ENCODE measurements at places on chromosomes 13 and 19.

DNA sequence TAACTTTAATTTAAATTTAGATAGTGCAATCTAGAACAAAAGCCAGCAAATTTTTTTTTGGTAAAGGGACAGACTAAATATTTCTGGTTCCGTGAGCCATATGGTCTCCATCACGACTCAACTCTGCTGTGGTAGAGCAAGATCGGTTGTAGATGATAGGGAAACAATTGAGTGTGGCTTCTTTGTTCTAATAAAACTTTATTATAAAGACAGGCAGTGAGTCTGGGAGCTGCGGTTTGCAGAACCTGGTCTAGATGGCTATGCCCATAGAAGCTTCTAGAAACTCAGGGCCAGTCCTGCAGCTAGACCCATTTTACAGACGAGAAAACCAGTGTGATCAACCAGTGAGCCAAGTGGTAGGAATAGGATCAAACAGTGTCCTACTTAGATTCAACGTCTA is 11.2 kb downstream of the CDC37 start:
- DNase-seq: no peak

DNA sequence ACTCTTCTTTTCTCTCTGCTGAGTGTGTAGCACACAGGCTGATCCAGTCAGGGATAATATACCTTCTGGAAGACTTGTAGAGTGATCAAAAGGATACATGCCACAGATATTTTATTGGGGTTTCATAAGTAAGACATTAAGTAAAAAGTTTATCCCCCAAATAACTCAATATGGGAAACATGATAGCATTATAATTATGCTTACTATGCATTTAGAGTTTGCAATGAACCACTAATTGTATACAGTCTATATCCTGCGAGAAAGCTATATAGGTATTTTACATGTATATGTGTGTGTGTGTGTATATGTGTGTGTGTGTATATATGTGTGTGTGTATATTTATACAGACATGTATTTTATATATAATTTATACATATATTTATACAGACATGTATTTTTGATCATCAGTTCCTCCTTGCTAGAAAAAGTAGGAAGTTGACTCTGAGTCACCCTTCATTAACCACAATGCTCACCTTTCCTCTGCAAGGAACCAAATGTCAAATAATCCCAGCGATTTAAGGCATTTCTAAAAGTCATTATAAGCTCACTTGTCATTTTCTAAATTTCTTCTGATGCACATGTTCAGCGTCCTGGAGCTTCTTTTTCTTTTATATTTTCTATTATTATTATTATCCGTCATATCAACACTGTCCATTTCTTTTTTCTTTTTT is 312.5 kb upstream of the OBI1 start:
- DNase-seq: no peak

- DNase-seq: no peak
Observed at GRCh38 chr13:111899714-111900389, 167.1 kb upstream of the SOX1 start.

GRCh38 chr13:24777171-24777570 is 13.2 kb downstream of the RNF17 start:
- no peak for DNase-seq

- DNase-seq: no peak
Observed at GRCh38 chr19:40685016-40685526, 5.4 kb downstream of the NUMBL start.

DNA sequence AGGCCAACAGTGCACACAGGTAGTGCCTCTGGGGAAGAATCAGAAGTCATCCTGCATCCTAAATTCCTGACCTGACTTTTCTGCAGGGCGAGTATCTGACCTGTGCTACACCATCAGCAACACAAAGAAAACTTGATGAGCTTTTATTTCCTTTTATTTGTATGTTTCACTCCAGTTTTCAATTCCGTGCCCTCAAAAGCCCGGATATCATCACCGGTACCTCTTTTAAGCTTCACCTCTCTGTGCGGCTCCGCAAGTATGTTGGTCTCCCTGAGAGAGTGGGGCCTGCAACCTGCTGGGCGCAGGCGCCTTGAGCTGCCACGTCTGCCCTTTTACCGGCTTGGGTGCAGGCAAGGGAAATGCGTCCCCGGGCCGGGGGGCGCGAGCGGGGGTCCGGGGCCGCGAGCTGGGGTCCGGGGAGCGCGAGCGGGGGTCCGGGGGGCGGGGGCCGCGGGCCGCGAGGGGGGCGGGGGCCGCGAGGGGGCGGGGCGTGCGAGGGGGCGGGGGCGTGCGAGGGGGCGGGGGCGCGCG is 4.3 kb upstream of the DUXA start:
- no peak for DNase-seq

DNA sequence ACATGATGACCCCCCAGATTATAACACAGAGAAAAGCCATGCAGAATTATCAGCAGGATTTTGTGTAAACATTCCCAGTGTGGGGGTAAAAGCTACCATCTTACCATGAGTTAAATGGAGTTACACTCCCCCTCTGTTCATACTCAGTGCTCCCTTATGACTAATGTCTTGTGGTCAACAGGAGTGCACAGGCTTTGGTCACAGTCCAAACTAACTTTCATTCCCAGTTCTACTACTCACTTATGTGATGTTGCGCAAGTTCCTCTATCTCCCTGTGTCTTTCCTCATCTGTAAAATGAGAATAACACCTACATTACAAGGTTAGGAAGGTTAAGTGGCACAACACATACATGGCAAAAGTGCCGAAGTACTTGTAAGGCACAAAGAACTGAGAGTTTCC is 277.9 kb downstream of the RBM26 start:
- DNase-seq: no peak

- DNase-seq: no peak
Observed at GRCh38 chr13:51212758-51213157, 9.4 kb upstream of the FAM124A start.

DNA sequence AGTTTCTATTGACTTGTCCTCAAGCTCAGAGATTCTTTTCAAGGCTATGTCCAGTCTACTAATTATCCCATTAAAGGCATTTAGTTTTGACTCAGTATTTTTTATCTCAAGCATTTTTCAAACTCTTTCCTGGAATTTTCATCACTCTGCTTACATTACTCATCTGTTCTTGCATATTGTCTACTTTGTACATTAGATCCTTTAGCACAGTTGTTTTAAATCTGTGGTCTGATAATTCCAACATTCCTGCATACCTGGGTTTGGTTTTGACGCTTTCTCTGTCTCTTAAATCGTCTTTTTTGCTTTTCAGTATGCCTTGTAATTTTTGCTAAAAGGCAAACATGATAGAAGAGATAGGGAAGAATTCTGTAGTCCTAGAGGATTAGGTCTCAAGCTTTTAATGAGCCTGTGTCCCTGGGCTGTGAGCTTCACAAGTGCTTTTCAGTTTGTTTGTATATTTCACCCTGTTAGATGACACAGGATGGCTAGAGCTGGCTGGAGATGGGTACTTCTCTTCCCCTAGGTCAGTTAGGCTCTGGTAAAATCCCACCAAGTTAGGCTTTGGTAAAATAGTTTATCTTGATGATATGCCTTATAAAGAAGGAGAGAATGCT is 46.1 kb upstream of the GPC6 start:
- no peak for DNase-seq

DNA sequence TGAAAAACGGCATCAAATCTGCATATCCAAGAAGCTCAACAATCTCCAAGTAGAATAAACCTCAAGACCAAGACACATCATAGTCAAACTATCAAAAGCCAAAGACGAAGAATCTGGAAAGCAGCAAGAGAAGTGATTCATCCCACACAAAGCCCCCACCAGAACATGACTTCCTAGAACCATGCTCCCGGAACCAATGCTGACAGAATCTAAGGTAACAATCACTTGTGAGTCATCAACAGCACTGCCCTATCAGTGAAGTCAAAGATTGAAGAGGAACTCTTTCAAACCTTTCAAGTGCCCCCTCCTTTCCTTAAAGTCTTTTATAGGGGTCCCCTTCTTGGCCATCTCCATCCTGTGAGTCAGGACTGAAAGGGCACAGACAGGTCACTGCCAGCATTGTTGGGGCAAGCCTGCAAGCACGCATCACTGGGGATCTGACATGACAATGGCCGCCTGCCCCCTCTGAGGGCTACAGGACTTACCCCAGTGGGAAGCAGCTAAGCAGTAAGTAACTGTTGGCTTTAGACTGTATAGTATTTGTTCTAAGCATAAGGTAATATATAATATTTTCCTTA is at the start of gene CCDC70:
Gene CCDC70, plus strand, starts transcription at position 247 of the 578 bp plus-strand sequence. CDS start 3,443 bp downstream, outside the sequence.
- peak; percentile 49 for DNase-seq

GRCh38 chr13:43107780-43108179 is 84.4 kb downstream of the DNAJC15 start:
- DNase-seq: no peak

GRCh38 chr19:45591004-45591637 is 6.5 kb upstream of the OPA3 start:
- peak; percentile 59 for DNase-seq
